ENCODE measurements at places on chromosomes 5 and 9.

DNA sequence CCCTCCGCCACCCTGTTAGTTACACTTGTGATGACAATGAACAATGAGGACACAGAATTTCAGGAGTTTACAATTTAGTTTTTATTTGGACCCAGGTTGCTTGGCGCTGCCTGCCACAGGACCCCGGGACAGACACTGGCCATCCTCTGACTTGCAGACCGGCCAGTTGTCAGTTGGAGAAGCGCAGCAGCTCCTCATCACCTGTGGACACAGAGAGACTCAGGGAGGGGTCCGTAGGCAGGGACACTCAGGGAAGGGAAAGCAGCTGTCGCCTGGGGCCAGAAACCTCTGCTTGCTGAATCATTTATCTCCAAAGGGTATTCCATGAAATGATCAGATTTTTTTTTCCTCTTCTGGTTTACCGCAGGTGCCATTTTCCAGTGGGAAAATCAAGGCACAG lies 18.0 kb downstream of the AMBP start:
- no peak for DNase-seq

- DNase-seq: no peak
These were observed 3.0 kb downstream of the RLN1 start for GRCh38 chr9:5336688-5337087.

- no peak for DNase-seq
These were observed 64.6 kb upstream of the CAST start for GRCh38 chr5:96597438-96598020.

DNA sequence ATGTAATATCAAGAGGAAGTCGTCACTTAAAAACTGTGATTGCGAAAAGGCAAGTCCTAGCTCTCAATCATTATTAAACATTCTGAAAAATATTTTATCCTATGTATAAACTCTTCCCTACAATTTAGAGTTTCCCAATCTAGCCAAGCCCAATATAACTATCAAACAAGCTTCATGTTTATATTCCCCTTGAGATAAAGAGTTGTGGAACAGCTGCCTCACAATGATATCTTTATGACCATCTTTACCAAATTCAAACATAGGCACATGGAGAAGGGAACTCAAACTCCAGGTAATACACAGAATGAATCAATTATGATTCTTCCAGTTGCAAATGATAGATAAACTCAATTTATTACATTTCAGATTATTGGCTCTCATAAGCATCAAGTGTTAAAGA lies 1468.7 kb downstream of the EFNA5 start:
- DNase-seq: no peak

GRCh38 chr9:2489838-2490314 lies 131.7 kb upstream of the VLDLR start:
- DNase-seq: no peak
